ENCODE measurements at places on chromosomes 11 and 22.
A peak's percentile ranks its signal among the peaks of the same experiment; 100 is the strongest.

DNA sequence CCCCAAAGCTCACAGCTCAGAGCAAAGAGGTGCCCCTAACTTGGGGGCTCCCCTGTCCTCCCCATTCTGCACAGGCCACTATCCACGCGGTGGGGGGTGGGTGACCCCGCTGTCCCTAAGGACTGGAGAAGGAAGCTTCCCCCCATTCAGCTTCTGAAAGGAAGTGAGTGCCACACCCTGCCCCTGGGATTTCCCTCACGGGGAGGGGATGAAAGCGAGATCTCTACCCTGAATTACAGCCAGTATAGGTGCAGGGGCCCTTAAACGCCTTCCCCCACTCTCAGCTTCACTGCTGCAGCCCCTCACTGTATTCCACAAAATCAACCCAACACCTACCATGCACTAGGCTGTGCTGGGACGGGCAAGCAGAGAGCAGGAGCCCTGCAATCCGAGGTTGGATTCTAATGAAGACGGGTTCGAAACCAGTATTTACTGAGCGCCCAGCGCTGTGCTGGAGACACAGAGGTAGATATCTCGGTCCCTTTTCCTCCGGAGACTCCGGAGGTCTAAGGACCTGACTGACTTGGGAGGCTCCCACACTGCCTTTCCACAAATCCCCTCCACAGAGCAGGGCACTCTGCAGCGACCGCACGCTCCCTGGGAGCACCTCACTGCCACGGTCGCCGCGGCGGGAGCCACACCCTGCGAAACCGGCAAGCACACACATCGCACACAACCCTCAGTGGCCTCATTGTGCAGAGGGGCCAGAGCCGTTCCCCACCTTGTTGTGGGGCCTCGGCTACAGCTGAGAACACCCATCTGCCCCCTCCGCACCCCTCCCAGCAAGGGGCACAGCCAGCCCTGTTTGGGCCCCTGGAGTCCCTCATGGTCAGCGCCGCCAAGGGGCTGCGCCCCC, 1.8 kb downstream of the AHNAK start:
- peak; percentile 50 for DNase-seq

- DNase-seq: peak; percentile 83
Observed at GRCh38 chr22:44625981-44626687, 75.9 kb upstream of the PRR5 start.

- no peak for DNase-seq
Observed at GRCh38 chr11:71527576-71528210, 626 bp downstream of the KRTAP5-7 start.

DNA sequence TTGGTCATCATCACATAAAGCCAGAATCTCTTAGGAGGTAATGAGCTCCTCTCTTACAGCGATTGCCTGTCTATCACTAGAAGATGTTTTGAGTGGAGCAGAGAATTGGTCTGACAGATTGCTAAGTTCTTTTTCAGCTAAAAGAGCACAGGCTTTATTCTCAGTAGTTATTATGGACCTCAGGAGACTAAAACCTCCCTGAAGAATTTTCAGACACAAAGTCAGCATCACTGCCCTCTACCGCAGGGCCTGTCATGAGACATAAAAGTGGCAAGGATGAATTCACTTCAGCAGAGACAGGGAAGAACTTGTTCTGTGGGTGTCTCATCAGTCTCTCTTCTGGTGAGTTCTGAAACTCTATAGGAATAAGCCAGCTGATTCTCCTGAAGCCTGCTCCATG, at the start of gene OR51I2:
TSS of gene OR51I2 (plus strand) at position 301 of the 400 bp plus-strand sequence. CDS start 4,166 bp downstream, outside the sequence.
- DNase-seq: no peak

DNA sequence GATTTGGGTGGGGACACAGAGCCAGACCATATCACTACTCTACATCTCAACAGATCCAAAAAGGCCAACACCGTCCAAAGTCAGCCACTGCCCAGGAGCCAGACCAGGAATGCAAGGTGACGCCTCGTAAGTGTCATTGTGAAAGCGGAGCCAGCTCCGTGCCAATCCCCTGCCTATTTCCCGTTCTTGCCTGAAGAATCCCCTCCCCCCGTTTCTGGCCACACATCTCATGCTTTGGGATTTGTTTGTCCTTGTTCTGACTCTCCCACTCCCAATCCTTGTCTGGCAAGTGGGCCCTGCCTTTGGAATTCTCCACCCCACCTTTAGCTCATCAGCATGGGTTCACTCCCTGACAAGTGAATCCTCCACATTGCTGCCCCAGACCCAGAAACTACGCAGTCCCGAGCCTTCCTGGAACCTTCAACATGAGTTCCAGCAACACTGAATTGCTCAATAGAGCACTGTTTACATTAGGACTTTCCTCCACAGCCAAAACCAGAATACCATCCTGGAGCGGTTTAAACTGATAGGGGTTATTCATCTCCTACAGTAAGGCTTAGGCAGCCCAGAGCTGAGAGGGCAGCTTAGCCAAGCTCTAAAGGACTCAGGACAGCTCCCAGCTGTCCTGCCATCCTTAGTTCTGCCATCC, 6.0 kb upstream of the SLC35C1 start:
- DNase-seq: no peak

All from hematopoietic multipotent progenitor cell treated with erythropoietin and hydrocortisone succinate and interleukin-3 and kit ligand, for 4 days (in vitro differentiated cells).